ENCODE measurements at places on chromosomes 4 and X.

DNA sequence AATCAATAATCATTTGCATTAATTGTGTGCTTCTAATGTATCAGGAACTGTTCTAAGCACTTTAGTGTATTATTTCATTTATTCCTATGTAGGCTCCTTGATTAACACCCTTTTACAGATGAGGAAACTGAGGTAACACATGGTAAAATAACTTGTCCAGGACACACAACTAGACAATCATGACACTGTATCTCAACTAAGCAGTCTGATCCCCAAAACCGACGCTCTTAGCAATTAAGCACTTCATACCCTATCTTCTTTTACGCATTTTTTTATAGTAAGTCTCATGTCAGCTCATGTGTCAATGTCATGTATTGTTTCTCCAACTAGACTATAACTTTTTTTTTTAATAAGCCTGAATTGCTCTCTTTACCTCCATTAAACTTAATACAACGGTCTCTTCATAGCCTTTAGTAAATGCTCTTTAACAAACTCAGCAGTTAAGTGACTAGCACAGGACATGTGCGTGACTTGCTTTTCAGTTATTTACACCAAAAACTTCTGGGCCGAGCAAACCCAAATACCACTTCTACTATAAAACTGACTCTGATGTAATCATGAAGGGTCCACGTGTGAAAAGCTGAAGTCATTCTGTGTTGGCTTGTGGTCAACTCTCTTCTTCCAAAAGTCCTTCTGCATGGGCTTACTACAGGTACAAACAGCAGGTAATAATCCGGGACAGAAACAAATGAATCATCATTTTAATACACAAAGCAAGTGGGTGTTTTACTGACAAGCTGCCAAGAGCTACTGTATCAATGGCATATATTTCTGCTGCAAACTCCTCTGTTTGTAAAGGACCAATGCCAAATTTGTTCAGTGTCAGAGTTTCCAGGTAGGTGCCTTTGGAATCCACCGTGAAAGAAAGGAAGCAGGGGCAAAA, 7.9 kb upstream of the AMBN start:
- DNase-seq = no peak

DNA sequence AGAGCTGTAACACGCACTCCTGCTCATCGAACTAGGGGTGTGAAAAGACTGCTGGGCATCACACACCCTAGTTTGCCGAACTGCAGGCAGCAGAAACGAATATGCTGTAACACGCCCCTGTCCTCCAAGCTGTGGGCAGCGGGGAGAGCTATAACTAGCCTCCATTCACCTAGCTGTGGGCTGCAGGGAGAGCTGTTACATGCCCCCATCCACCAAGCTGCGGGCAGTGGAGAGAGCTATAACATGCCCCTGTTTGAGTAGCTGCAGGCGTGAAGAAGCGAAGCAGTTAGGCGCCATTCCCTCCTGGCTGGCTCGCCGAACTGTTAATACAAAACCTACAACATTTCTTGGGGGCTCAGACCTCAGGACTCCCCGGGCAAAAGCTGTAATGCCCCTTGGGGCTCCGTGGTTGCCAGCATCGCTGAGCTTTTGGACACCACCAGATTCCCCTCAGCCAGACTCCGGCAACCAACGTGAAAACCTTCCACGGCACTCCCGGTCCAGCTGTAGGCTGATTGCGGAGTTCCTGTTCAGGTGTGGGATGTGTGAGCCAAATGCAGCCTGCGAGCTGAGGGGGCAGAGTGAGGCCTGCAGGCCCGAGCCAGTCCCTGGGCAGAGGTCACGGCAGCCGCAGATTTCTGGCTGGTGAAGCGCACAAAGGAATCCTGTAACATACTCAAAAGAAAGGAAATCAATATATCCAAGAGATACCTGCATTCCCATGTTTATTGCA, 41.1 kb upstream of the ANKRD17 start:
- DNase-seq = no peak

GRCh38 chrX:41558531-41558930, 111.4 kb downstream of the NYX start:
- DNase-seq = no peak

- no peak for DNase-seq
Observed at GRCh38 chr4:92969650-92970379, 666.0 kb downstream of the GRID2 start.

DNA sequence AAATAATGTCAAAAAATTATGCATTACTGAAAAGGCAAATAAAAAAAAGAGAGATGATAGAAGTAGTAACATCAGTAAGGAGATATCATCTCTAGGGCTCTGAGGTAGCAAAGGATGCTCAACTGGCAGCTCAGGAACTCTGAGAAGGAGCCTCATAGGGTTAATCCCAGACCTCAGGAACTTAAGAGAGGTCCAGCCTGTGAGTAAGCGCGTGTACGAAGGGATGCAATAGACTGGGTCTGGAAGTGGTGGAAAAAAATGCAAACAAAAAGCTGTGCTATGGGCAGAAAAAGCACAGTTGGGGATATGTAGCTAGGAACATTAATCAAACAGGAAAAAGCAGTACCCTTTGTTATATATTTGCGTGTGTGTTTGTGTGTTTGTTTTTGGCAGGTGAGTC, 282.0 kb downstream of the GALNTL6 start:
- no peak for DNase-seq

GRCh38 chrX:118272242-118272641, 73.7 kb upstream of the WDR44 start:
- DNase-seq = no peak

DNA sequence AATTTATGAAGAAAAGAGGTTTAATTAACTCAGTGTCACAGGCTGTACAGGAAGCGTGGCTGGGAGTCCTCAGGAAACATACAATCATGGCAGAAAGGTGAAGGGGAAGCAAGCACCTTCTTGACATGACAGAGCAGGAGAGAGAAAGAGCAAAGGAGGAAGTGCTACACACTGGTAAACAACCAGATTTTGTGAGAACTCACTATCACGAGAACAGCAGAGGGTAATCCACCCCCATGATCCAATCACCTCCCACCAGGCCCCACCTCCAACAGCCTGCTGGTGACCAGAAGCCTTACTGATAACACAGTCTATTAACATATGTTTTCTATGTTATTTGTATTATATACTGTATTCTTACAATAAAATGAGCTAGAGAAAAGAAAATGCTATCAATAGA, 254.8 kb downstream of the PCDH10 start:
- no peak for DNase-seq

- no peak for DNase-seq
Observed at GRCh38 chr4:184400891-184401290, 73.5 kb downstream of the IRF2 start.

DNA sequence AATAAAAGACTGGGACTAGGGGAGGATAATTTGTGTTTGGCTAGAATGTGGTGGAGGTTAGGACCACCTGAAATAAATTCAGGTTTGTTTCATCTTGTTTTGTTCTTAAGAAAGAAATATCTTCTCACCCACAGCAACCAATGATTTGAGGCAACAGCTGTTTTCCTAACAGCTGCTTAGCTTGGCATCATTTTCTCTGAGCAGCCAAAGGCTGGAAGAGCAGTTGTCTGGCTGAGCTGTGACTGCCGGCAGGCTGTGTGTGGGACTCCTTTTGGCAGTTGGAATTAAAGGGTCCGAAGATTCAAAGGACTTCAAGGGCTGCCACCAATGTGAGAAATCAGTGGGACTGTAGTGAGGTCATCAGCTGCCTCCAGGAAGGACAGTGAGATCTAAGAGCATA, 5.0 kb downstream of the TRIM75 start:
- peak; percentile 52 for DNase-seq

DNA sequence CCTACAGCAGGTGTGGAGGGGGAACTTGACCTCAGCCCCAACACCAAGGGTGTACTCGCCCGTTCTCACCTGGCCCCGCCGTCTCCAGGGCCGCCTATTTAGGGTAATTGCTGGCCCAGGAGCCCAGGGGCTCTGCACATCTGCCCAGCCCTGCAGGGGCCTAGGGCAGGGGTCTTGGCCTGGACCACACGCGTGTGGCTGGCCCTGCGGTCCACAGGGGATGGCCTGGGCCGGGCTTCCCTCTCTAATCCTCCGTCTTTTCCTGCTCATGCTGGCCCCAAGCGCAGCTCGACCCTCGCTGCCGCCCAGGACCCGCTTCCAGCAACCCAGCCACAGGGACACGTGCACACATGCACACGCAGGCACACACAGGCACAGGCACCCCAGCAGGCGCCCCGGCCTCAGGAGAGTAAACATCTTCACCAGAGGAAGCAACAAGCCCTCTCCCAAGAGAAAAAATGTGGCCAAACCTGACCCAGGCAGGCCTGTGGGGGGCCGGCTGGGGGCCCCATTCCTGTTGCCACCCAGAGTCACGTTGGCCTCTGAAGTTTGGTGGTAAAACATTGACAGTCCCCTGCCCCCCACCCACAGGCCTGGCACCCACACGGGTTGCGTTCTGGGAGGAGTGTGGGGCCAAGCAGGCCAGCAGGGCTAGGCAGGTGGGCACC, 24.6 kb upstream of the FGFR3 start:
- no peak for DNase-seq

GRCh38 chrX:2397229-2398063, 103.3 kb downstream of the DHRSX start:
- DNase-seq = no peak

GRCh38 chr4:121070696-121071639, 1.4 kb downstream of the NDNF start:
- peak; percentile 77 for DNase-seq

GRCh38 chr4:138669479-138670315, 345.9 kb upstream of the NOCT start:
- DNase-seq = no peak

DNA sequence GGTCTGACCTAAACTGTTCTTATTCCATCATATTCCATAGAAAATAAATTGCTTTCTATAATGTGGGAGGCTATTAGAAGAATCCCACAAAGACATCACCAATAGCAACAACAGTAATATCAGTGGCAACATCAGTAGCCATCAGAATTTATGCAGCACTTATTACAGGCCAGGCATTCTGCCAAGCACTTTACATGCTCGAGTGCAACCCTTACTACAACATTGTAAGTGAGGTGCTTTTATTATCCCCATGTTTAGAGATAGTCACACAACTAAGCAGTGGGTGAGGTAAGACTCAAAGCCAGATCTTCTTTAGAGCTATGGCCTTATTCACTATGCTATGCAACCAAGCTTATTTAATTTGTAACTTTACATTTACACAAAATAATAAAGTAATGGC, 317.1 kb upstream of the BMP3 start:
- no peak for DNase-seq

DNA sequence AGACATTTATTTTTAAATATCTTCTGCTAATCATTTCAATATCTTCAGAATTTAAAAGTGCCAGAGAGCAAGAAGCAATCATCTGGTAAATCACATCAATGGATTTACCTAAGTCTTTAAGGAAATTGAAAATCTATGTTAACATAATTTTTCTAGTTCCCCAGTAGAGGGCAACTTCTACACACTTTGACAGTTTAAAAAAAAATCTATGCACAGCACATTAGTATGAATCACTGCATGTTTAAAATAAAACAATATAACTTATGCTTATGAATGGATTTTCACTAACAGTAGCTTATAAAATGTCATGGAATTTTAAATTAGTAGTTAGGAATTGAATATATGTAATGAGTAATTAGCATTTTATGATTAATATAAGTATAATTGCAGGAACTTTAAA, 126.5 kb downstream of the REELD1 start:
- DNase-seq = no peak

- DNase-seq = no peak
Observed at GRCh38 chrX:111778591-111778990, 97.4 kb upstream of the TRPC5OS start.

DNA sequence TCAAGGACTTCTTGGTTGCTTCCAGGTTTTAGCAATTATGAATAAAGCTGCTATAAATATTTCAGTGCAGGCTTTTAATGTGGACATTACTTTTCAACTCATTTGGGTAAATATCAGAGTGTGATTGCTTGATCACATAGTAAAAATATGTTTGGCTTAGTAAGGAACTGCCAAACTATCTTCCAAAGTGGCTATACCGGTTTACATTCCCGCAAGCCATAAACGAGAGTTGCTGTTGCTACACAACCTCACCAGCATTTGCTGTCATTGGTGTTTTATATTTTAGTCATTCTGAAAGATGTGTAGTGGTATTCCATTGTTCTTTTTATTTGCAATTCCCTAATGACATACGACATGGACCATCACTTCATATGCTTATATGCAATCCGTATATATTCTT, 30.9 kb upstream of the SPOCK3 start:
- DNase-seq = no peak

DNA sequence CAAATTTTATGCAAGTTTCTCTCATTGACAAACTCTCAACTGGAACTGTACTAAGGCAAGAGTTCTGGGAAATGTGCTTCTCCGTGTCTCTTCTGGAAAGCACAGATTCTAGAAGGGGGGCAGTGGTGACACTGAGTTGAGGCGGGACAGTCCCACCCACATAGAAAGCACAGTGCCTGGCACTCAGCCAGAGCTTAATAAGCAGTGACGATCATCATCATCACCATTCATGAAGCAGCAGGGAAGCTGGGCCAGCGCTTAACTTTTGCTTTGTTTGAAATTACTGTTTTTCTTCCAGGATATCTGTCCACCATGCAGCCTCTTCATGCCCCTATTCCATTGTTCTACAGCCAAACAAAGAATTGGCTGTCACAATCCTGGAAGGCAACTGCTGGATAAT, 60.3 kb downstream of the BEND2 start:
- DNase-seq = no peak

GRCh38 chr4:84937381-84937977, 29.0 kb downstream of the WDFY3 start:
- DNase-seq = no peak

DNA sequence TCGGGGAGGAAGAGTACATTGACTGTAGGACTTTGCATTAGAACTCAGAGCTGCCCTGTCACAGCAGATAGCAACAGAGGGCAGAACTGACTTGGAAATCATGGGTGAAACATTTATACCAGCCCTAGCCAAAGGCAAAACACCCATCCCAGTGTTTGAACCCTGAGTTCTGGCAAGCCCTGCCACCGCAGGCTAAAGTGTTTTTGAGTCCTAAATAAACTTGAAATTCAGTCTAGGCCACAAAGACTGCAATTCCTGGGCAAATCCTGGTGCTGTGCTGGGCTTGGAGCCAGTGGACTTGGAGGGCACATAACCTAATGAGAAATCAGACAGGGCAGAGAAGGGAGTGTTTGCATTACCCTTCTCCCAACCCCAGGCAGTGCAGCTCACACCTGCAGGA, 1015.7 kb downstream of the FSTL5 start:
- no peak for DNase-seq

Measured in left hindlimb (tissue), 1 donor.